ENCODE measurements at places on chromosomes 16 and 17.

DNA sequence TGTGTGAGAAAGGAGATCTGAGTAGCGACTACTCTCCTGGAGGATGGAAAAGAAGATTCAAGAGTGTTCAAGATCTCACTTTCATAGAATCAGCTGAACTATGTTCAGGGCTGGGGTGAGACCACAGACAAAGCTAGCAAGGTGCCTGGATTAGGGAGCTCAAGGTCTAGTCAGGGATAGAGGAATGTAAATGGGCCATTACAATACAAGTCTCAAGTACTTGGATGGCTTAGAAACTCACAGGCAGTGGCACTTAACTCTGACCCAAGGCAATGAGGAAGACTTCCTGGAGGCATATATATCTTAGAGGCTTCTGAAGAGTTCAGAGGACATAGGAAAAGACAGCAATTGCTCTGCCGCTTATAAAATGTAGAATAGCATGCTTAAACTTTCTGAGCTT, 184.9 kb upstream of the CDH11 start:
- DNase-seq: no peak

- no peak for DNase-seq
Measured at GRCh38 chr16:85052536-85052935, 24.9 kb downstream of the KIAA0513 start.

DNA sequence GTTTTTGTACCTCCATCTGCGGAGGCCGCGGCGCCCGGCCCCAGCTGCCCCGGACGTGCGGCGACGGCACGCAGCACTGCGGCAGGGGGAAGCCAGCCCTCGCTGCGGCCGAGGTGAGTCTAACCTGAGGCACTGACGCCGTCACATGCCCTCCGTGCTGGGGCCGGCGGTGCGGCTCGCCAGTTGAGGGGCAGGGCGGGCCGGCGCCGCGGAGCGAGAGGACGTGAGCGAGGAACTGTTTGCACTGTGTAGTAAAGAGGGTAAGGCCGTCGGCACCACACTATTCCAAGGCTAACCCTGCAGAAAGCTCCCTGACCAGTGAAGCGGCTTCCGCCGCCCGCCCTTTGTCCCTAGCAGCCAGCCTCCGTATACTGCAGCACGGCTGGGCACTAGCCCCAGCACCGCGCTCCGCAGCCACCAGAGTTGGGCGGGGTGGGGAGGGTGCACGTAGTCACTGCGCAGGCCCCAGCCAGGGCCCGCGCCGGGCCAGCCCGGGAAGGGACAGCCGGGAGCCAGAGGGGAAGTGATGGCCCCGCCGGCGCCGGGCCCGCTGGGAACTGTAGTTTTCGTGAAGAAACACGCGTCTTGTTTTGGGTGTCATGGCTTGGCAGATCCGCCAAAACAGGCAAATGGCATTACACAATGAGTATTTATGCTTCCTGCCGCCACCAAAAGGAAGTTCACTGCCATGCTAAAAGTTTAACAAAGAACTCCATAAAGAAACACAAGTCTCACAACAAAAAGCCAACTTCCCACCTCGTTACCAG, 580 bp upstream of the KANSL1 start:
- peak; percentile 97 for DNase-seq

- DNase-seq: no peak
Measured at GRCh38 chr16:86946981-86947380, 368.6 kb downstream of the FOXL1 start.

- peak; percentile 73 for DNase-seq
Measured at GRCh38 chr17:42312285-42313130, 24.2 kb downstream of the STAT5A start.

DNA sequence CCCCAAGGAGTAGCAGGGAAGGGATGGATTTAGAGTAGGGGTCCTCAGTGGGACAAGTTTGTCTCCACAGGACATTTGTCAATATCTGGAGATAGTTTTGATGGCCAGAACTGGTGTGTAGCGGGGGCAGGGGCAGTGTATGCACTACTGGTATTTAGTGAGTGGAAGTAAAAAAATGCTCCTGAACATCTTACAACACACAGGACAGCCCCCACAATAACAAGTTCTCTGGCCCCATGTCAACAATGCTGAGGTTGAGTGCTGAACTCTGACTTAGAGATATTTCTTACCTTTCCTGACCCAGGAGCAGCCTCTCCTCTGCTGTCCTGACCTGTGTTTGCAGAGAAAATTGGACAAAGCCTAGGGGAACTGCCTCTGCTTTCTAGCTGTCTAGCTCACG, 365.8 kb downstream of the HAPSTR1 start:
- no peak for DNase-seq

All from CD4-positive, alpha-beta T cell treated with Interferon gamma for 1 hour (primary cell).